ENCODE measurements at places on chromosomes 2 and 18.

- DNase-seq, result no peak
Observed at GRCh38 chr2:113176696-113177355, 3.1 kb downstream of the PSD4 start.

DNA sequence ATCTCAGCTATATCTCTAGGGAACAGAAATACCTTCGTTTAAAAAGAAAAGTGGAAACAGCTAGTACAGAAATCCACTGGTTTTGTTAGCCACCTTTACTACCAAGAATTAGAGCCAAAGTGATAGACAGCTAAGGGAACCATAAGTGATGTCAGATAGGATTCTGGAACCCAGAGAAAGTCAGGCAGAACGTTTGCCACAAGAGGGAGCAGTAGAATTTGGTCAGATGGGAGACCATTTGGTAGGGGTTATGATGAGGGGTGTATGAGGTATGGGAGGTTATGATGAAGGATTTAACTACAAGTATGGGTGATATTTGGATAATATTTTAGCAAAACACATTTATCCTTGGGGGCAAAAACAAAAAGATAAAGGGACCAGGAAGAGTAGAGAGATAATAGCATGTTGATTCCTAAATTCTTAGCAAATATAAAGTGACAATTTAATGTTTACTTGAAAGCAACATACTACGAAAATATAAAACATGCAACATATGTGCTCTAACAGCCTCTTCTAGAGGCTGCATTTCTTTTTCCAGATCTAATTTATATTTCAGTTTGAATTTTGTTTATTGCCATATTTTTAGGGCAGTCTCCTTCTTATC lies 3.3 kb downstream of the SLC8A1 start:
- DNase-seq, result no peak

DNA sequence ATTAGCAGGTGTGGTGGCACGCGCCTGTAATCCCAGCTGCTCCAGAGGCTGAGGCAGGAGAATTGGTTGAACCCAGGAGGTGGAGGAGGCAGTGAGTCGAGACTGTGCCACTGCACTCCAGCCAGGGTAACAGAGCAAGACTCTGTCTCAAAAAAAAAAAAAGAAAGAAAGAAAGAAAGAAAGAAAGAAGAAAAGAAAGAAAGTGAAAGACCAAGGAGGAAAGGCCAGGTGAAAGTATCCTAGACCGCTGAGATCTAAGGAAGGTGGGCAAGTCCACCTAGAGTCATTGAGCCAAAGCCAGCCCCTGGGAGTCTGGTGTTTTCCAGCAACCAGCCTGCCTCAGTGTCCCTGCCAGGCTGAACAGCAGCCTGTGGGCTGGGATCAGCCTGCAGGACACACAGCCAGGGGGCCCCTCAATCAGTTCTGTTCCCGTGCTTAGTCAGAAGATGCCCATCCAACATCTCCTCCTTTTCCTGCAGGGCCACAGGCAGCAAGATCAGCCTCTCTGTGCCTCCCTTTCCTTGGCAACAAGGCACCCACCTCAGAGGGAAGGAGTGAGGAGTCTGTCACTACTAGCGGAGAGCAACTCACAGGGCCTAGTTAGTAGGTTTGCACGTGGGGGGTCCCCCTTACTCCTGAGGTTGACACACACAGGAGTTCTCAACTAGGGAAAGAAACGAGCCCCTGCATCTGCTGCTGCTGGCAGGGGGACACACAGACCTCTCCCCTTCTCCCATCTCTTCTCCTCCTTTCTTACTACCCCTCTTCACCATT lies 64.1 kb downstream of the SMAD7 start:
- no peak for DNase-seq

DNA sequence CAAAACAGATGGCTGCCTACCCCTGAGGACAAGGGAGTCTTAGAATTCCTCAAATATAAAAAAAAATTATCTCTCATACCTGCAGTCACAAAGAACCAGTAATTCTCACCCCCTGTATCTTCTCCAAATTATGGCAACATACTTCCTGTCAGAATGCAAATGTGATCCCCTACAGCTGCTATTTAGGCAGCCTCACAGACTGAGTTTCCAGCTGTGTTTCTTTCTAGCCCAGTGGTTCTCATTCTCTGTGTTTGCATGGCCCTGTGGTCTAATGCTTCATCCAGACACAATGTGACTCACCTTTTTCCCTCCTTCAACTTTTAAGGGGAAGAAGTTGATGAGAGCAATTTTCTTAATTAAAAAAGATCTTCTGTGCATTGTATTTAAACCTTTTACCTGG lies 726.3 kb downstream of the TSN start:
- no peak for DNase-seq

DNA sequence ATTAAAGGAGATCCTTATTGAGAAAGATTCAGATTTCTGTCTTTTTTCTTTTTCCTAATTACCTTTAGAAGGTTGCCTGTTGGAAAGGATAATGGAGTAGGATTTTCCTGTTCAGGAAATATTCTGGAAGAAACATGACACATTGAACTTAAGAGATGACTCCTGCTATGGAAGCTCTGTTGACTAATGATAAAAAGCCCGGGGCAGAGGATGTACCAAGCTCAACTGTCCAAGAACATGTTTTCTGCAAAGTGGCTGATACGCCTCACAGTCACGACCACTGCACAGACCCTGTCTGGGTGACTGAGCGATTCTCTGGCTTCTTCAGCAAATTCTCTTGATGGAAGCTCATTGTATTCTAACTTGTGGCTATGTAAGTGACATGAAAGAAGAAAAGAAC lies 86.2 kb upstream of the THOC1 start:
- DNase-seq, result no peak

GRCh38 chr18:43160509-43160908 lies 45.0 kb upstream of the RIT2 start:
- DNase-seq, result no peak

GRCh38 chr2:45974762-45975408 lies 322.3 kb upstream of the EPAS1 start:
- no peak for DNase-seq

- DNase-seq, result no peak
Observed at GRCh38 chr18:7793100-7793499, 226.0 kb downstream of the PTPRM start.

Data from stimulated activated CD4-positive, alpha-beta T cell treated with anti-CD3 and anti-CD28 coated beads, TNF-alpha, amount 100 ng/mL, for 1 hour (primary cell).